ENCODE measurements at places on chromosomes 12 and 14. TPM values are rescaled to one million over a fixed set of nuclear protein-coding genes. Genes with fewer than 3 reads are reported as not detected.

The PDZRN4 gene
- total RNA-seq, result not detected

DNA sequence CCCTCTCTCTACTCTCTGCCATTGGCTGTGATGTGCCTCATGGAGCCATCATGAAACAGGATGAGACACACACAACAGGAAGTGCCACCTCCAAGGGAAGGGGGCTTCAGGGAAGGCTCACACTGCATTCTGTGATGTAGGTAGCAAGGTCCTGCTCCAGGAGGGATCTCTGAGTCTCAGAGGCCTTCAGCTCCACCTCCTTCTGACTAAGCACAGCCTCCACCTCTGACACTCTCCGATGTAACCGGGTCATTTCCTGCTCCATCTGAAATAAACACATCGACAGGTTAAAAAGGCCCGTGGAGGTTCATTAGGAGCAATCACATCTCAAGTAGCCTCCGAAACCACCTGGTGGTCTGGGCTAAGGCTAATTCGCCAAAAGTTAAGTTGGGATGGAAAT lies 93.3 kb downstream of the CIT start:
- DNase-seq, result no peak
- peaks cover 2% of the 10 kb centered on the region for H3K4me1 ChIP-seq
- no peak overlapping the region for H3K4me3 ChIP-seq
- peaks cover 4% of the 10 kb centered on the region for H3K36me3 ChIP-seq
- no peaks in the 10 kb centered on the region for H3K27me3 ChIP-seq
- no peak overlapping the region for H3K27ac ChIP-seq

The POTEG gene
- not detected for total RNA-seq

GRCh38 chr14:98182393-98183055 lies 1089.5 kb downstream of the BCL11B start:
- no peak for DNase-seq
- no peak overlapping the region for H3K27ac ChIP-seq
- H3K27me3 ChIP-seq, result no peaks in the 10 kb centered on the region
- no peak overlapping the region for H3K4me3 ChIP-seq
- no peaks in the 10 kb centered on the region for H3K36me3 ChIP-seq

DNA sequence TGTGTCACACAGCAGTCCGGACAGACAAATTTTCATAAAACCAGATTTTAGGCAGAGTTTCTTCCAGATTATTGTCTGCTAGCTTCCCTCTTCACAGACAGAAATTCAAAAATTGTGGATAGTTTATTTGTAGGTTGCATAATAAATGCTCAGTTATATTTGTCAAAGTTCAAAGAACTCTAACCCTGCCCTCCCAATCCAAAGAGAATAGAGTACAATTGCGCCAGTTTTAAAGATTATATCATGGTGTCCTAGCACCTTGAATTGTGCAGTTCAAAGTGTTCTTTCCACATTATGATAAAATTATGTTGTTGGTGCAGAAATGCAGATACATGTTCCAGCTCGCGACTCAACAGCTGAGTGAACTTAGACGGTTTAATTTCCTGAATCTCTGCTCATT lies 263.1 kb downstream of the PRKD1 start:
- no peak overlapping the region for H3K4me3 ChIP-seq
- DNase-seq, result no peak
- no peak overlapping the region for H3K27ac ChIP-seq
- H3K27me3 ChIP-seq, result no peaks in the 10 kb centered on the region
- peaks cover 3% of the 10 kb centered on the region for H3K36me3 ChIP-seq
- peaks cover 5% of the 10 kb centered on the region for H3K4me1 ChIP-seq

The SAMD15 gene
- total RNA-seq, result 1.9 TPM

- H3K36me3 ChIP-seq, result no peaks in the 10 kb centered on the region
- H3K27ac ChIP-seq, result no peak overlapping the region
- H3K27me3 ChIP-seq, result no peaks in the 10 kb centered on the region
- no peaks in the 10 kb centered on the region for H3K4me1 ChIP-seq
- H3K4me3 ChIP-seq, result no peak overlapping the region
Measured at GRCh38 chr14:68286667-68287066, 467.1 kb downstream of the RAD51B start.

Measured in osteocyte (in vitro differentiated cells).